ENCODE measurements at places on chromosomes 11 and 22.
A peak's percentile ranks its signal among the peaks of the same experiment; 100 is the strongest.

DNA sequence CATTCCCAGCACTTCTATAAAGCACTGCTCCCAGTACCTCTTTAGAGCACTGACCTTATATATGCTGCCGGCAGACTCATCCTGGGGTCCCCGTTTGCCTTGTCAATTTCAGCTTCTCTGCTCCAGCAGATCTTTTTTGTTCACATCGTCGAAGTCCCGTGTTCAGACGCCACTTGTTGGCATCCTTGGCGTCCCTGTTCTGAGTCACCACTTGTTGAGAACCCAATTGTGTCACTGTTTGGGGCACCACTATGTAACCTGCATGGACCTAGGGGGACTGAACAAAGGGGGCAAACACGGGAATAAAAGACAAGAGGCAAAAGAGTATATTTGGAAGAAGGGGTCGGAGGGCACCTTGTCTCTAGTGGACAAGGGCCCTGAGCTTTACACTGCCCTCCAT is 25.5 kb downstream of the OR10A6 start:
- DNase-seq = no peak

DNA sequence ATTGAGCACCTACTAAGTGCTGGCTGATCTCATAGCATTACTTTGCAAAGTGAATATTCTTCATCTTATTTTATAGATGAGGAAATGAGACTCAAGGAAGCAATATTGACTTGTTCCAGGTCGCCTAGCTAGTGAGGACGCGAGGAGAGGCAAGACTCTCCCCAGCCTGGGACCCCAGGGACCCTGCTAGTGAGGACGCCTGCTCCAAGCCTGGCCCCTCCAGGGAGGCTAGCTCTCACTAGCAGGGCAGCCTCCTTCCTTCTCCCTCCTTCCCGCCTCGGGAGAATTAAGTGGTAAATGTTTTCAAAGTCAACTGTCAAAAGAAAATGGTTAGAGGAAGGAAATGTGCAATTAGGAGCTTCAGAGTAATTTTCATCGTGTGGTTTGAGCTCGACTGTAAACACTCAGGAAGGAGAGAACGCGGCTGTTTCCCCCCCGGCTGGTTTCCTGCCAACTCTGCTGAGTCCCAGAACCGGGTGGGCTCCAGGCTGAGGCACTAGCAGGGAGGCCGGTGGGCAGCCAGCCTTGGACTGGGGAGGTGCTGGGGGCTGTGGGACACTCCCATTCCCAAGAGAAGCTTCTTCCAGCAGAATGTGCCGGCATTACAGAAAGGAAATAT is 17.9 kb downstream of the MYEOV start:
- DNase-seq = no peak

- no peak for DNase-seq
Measured at GRCh38 chr22:43018615-43019014, 3.7 kb upstream of the PACSIN2 start.

GRCh38 chr11:3111466-3111865 is 53.6 kb downstream of the OSBPL5 start:
- no peak for DNase-seq

- peak; percentile 57 for DNase-seq
Measured at GRCh38 chr11:13955971-13956421, 6.5 kb upstream of the SPON1 start.

DNA sequence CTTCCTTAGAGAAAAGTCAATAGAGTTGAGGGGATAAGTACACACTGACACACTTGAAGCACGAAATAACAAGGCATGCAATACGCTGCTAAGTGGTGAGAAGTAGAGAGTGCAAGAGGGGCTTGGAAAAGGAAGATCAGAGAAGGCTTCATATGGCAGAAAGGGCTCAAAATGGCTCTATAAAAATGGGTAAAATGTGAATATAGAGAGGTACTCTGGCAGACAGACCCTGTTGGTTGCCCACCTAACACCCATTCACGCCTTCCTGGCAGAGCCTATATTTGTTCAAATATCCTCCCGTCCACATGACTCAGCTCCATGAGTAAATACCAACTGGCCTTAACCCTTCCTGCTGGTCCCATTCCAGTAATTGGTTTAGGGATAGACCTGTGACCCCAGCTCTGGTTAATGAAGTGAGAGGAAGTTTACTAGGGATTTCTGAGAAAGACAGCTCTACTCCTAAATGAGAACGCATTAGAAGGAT is 38.9 kb upstream of the CCDC34 start:
- no peak for DNase-seq

- no peak for DNase-seq
Measured at GRCh38 chr11:1888811-1889210, 2.9 kb downstream of the PRR33 start.

- DNase-seq = no peak
Measured at GRCh38 chr11:67646535-67647336, 3.8 kb downstream of the ACY3 start.

DNA sequence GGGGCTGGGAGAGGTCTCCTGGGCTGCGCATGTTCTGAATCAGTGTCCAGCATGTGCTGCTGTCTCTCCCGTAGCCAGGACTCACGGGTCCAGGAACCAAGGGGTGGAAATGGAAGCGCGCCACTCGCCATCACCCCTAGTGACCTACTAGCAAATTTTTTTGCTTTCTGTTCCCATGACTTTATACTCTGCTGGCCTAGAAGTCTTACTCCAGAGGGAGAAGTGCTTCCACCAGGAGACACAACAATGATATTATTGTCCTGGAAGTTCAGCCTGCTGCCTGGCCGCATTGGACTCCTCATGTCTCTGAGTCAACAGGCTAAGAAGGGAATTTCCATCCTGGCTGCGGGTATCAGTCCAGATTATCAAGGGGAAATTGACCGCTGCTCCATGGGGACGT is 729.7 kb downstream of the BRD1 start:
- no peak for DNase-seq

- no peak for DNase-seq
Measured at GRCh38 chr22:27488456-27489177, 312.9 kb downstream of the MN1 start.

GRCh38 chr22:30044881-30045493 is 35.3 kb upstream of the HORMAD2 start:
- DNase-seq = no peak

DNA sequence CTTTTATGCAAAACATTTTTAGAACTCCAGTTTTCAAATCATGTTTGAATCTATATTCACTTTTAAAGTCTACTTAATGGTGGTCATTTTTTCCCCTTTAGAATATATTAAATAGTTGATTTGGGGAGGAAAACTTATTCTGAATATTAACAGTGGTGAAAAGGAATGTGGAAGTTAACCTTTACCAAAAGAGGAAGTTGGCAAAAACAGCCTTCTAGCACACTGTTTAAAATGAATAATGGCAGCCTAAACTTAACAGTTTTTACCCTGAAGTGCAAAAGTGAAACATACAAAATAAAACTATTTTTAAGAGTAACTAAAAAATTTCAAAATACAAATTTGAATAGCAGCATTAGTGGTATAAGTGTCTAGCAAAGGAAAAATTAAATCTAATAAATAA is 86.4 kb downstream of the GRK3 start:
- no peak for DNase-seq

GRCh38 chr11:17296852-17297559 is 20.5 kb downstream of the NUCB2 start:
- DNase-seq = no peak

GRCh38 chr11:61042961-61043540 is 59.2 kb upstream of the CD5 start:
- no peak for DNase-seq

- DNase-seq = peak; percentile 77
Measured at GRCh38 chr22:50010676-50011446, 1.7 kb downstream of the IL17REL start.

GRCh38 chr11:6225896-6226295 is 8.5 kb downstream of the FHIP1B start:
- no peak for DNase-seq

DNA sequence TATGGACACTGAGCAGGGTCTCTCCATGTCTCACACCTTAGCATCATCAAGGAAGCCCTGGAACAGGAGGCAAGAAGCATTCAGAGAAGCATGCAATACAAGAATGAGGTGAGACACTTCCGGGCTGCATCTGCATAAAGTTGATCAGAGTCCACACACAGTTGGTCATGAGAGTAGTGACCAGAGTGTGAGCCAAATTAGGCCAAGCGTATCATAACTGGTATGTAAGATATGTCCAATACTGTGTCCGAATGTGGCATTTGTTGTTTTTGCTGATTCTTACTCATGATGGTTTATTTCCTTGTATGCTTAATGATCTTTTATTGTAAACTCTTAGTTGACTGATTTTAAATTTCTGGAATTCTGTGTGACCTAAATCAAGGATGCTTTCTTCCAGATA is 315.7 kb downstream of the INSC start:
- DNase-seq = no peak

DNA sequence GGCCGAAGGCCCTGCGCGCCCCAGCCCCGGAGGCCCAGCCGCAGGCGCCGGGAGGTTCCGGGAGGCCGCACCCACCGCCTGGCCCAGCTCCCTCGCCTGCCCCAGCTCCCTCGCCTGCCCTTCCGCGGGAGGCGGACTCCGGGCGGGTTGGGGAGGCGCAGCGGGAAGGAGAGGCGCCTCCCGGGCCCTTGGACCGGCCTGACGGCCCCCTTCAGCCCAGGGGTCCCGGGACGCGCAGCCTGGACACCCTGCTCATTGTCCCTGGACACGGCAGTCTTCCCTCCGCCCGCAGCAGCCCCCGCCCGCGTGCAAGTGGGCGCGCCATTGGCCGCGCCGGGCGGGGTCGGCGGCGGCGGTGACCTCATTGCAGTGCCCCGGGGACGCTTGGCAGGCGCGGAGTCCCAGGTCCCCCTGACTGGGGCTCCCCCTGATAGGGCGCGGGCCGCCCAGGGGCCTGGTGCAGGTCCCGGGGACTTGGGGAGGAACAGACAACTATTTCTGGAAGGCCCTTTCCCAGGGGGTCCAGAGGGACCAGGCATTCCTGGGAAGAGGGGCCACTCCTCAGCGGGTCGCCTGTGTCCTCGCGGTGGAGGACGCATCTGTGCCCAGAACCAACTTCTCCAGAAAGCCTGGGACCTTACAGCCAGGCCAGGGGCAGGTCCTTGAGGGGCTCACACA is 501 bp downstream of the CD151 start:
- peak; percentile 46 for DNase-seq

DNA sequence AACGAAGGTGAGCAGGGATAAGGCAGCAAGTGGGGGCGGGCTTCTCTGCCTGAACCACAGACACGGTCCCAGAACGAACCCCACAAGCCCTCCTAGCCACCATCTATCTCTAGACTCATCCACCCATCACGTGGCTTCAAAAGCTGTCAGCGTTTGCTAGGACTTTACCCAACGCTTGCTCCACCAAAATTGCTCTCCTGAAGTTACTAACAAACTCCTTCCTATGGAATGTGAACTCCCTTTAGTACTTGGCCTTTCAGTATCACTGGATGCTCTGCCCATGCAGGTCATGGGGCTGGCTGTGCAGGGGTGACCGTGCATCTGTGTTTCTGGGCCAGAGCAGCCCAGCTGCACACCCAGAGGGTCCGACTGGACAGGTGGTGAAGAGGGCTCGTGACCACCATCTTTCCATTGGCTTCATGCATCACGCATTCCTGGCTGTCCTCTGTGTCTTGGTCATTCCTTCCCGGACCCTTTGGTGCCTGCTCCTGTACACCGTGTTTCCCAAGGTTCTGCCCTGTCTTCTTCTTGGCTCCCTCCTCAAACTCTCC is 85.1 kb downstream of the MYO7A start:
- DNase-seq = no peak

DNA sequence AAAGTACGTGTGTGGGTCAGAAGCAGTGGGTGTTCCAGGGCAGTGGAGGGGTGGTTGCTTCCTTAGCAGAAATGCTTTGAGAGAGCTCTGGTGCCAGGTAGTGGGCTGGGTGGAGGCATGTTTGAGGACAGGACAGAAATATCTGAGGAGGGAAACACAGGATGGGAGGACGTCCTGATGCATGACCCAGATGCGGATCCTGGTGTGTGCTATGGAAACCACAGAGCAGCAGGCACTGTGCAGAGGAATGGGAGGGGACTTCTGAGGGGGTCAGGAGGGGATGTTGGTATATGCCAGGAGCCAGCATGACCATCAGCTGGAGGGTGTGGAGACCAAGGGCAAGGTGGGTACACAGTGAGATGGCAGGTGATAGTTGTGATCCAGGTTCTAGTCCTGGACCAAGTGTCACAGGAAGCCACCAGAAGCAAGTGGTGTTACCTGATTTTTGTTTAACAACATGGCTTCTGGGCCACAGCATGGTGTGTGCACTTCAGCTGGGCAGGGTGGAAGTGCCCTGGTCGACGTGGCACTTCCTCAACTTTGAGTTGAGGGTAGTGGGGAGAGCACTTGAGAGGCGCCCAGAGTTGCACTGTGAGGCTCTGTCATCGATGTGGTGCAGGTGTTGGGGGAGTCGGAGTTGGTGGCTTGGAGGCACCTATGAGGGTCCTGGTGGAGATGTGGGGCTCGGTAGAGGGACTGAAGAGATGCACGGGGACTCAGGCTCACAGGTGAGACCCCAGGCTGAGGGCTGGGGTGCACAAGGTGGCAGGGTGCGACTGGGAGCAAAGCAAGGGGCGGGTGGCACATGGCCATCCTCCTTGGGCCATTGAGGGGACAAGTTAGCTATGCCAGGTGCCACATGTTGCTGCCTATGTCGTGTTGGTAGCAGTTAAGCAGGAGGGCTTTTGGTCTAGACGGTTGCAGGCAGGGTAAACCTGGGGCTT is 7.5 kb downstream of the DGCR8 start:
- no peak for DNase-seq

- no peak for DNase-seq
Measured at GRCh38 chr11:61911701-61912529, 5.5 kb downstream of the RAB3IL1 start.

- DNase-seq = no peak
Measured at GRCh38 chr11:110305169-110306018, 9.0 kb upstream of the RDX start.

- DNase-seq = no peak
Measured at GRCh38 chr11:83072350-83073242, 899 bp upstream of the RAB30 start.

DNA sequence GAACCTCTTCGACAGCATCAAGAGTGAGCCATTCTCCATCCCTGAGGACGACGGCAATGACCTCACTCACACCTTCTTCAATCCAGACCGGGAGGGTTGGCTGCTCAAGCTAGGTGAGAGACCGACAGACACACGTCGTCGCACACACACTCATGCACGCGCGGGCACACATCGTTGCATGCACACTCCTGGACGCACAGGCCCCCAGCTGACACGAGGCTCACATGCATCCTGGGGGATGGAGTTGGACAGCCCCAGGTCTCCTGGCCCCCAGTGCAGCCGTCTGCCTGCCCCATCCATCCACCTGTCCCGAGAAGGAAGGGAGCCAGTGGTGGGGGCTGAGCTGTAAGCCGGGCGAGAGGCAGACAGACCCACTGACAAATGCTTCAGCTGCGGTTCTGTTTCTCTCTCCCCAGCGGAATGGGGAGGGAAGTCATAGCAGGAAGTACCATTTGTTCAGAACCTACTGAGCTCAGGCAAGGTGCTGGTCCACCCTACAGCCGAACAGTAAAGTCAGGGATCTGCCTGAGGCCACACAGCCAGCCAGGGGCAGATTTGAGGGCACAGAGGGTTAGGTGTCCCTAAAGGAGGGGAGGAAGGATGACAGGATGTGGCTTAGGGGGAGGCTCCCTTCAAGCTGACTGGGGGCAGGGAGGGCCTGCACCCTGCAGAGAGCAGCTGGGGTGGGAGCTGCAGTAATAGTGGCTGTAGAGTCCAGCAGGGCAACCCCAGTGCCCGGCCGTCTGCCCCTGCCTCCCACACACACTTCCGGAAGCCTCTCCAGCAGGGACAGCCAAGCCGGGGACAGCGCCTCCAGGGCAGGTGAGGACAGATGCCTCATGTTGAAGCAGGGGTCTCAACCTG is 27.1 kb downstream of the CYTH4 start:
- no peak for DNase-seq

Measured in T-helper 1 cell (primary cell).